ENCODE measurements at places on chromosomes 3 and 15.

DNA sequence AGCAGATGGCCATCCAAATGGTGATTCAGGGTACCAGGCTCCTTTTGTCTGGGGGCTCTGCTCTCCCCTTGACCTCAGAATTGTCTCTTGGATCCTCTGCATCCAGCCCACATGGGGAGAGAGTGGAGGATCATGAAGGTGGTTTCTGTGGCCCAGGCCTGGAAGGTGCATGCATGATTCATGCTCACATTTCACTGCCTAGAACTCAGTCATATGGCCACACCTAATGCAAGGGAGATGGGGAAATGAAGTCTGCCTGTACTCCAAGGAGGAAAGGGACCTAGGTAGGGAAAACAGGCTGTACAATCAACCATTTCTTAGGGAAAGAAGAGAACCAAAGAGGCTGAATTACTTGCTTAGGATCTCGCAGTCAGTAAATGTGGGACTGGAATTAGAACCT is 15.1 kb downstream of the HRG start:
- DNase-seq = no peak

- no peak for DNase-seq
Measured at GRCh38 chr3:50850639-50851511, 176.1 kb downstream of the DOCK3 start.

DNA sequence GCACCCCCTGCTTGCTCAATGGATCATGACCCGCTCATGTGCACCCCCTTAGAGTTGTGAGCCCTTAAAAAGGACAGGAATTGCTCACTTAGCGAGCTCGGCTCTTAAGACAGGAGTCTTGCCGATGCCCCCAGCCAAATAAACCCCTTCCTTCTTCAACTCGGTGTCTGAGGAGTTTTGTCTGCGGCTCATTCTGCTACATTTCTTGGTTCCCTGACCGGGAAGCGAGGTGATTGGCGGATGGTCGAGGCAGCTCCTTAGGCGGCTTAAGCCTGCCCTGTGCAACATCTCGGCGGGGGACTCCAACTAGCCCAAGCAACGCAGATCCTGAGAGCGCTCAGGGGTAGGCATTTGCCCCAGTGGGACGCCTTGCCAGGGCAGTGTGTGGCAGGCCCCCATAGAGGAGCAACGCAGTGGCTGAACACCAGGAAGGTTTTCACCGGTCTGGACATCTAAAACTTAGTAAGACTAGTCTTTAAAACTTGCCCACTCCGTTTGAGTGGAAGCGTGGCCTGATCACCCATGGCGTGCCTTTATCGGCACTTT is 9.5 kb downstream of the SLCO2A1 start:
- no peak for DNase-seq

DNA sequence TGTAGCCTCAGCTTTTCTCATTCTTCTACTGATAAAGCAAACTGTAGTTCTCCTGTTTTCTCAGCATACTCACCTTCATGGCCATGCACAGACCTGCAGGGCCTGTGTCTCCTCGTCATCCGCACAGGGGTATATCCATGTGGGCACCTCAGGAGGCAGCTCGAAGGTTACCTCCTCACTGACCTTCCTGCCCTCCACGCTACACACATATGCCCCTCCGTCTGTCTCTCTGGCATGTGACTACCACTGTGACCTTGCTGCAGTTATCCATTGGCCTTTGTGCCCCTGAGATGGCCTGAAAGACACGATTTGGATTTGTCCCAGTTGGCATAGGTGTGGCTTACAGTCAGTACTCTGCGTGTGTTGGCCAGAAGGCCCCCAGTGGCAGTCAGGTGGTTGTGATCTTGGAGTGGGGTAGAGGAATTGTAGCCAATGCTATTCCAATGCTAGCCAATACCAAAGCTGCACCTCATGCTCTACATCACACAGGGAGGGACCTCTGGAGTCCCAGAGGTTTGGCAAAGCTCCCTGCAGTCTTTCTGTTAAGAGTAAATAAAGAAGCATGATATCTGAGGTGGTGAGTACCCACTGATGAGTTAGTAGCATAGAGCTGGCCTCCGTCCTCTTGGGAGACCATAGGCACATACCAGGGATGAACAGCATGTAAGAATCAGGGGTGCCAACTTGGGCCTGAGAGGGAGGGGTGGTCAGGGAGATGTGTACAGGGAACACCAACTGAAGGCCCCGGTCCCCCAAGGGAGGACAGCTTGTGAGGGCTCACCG is 143.4 kb downstream of the EEFSEC start:
- no peak for DNase-seq

GRCh38 chr3:117059067-117059955 is 349.7 kb downstream of the TUSC7 start:
- DNase-seq = no peak

- no peak for DNase-seq
Measured at GRCh38 chr3:69320871-69321271, 65.0 kb downstream of the FRMD4B start.

DNA sequence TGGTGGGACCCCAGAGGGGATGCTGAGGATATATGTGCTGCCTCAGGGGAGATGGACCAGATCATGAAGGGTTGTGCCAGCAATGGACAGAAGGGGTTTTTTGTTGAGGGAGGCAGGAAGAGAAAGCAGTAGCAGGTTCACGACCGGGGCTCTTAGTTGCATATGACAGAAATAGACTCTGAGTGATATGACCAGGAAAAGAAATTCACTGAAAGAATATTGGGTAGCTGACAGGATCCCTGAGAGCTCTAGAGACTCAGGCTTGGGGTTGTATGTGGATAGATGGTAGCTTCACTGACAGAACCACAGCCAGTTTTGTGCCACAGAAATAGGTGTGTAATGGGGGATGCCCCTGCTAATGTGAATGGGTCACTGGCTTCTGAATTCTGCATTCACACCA is 241.6 kb downstream of the ZNF621 start:
- DNase-seq = no peak

DNA sequence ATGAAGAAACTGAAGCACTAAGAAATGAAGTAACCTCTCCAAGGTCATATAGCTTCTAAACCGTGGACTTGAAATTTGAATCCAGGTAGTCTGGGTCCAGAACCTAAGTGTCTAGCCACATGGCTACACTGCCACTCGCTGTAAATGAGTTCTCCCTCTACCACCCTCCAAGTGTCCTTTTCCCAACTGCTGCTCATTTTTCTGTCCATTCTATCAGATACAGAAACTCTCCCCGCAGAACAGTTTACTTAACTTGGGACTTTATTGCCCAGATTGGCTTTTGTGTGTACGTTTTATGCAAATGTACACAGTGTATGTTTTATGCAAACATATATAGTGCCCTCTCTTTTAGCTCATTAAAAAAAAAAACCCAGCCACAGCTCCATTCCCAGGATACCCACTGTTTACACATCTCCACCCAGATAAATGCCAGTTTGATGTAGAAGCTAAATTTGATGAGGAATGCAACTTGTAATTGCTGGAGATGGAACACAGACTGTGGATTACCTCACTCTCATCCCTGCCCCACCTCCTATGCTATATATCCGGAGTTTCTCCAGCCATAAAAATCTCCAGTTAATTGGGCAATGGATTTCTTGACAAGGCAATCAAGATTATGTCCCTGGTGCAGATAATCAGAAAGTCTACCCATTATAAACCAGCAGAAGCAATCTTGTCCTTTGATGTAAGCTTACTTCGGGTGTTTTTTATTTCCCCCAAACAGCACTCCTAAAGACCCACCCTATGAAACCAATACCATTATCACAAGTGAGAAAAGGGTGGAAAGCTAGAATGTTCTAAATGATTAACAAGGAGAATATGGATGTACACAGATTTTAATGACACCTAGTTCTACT is 42.0 kb downstream of the THBS1 start:
- no peak for DNase-seq

DNA sequence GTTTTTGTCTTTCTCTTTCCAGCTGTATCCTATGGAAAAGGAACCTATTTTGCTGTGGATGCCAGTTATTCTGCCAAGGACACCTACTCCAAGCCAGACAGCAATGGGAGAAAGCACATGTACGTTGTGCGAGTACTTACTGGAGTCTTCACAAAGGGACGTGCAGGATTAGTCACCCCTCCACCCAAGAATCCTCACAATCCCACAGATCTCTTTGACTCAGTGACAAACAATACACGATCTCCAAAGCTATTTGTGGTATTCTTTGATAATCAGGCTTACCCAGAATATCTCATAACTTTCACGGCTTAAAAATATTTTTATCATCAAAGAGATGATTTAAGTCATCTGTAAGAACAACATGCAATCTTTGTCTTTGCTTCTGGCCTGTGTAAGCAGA is 44.9 kb upstream of the PARP14 start:
- DNase-seq = no peak

GRCh38 chr3:107028626-107029025 is 348.6 kb upstream of the CCDC54 start:
- DNase-seq = no peak

- no peak for DNase-seq
Measured at GRCh38 chr3:81922404-81922803, 161.0 kb upstream of the GBE1 start.
